ENCODE measurements at places on chromosomes 2 and 18.

DNA sequence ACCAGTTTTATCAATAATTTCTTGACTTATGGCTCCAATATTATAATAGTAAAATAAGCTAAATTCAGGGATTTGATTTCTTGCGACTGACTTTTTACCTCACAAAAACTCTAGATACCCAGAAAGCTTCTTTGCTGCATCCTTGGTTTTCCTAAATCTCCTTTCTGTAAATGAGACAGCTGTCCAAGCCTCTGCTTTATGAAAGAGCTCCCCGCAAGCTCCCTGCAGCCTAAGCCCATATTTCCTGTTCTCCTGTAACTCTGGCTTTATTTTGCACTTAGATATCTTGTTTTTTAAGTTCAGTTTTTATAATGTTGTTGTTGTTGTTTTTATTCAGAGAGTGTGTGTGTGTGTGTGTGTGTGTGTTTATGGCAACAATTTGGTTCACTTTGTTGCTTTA is 361.7 kb upstream of the PKDCC start:
- DNase-seq: no peak

GRCh38 chr18:77061946-77062517 is 70.6 kb downstream of the MBP start:
- DNase-seq: no peak

- DNase-seq: no peak
These were observed 70.4 kb upstream of the TWIST2 start for GRCh38 chr2:238777369-238778067.

DNA sequence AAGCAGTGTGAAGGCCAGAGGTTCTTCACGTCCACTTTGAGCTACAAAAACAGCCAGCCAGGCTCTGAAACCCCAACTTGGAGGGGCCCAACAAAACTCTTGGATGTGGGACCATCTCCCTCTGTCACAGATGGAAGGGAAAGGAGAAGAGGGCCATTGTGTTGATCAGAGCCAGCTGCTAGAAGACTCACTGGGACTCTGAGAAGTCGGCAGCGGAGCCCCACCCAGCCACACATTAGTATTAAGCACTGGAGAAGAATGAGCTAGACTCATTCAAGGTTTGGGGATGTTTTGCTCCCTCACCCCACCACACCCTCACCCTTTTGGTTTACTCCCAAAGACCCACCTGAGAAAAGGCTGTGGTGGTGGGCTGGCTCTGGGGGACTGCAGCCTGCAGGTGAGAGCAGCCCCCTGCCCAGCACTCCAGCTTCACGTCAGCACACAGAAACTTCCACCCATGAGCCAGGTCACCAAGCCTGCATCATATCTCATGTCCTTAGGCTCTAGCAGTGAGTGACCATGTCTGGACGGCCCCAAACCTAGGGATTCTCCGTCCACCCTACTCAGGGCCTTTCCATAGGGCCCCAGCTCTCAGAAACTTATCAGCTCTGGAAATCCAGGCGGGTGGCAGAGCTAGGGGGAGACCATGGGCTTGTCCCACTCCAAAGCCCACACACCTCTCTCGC is 12.6 kb downstream of the TEX51 start:
- no peak for DNase-seq

- no peak for DNase-seq
These were observed 192.8 kb downstream of the ARHGAP15 start for GRCh38 chr2:143321994-143322393.
